ENCODE measurements at places on chromosomes 3 and 15.

- DNase-seq = no peak
Measured at GRCh38 chr3:24707936-24708335, 213.3 kb upstream of the THRB start.

DNA sequence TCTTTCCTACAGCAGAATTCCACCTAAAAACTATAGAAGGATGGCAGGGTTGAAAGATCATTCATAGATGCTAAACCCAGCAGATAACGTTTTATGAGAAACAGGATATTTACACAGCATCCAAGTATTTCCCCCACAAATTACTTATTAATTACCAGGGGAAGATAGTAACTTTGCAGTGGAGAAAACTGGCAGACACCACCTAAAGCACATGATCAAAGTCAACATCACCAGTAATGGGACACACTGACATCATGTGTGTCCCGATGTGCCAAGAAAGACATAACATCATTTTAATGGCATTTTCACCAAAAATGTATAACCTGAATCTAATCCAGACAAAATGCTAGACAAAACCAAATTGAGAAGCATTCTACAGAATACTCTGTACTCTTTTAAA is 220.4 kb upstream of the THBS1 start:
- DNase-seq = no peak

DNA sequence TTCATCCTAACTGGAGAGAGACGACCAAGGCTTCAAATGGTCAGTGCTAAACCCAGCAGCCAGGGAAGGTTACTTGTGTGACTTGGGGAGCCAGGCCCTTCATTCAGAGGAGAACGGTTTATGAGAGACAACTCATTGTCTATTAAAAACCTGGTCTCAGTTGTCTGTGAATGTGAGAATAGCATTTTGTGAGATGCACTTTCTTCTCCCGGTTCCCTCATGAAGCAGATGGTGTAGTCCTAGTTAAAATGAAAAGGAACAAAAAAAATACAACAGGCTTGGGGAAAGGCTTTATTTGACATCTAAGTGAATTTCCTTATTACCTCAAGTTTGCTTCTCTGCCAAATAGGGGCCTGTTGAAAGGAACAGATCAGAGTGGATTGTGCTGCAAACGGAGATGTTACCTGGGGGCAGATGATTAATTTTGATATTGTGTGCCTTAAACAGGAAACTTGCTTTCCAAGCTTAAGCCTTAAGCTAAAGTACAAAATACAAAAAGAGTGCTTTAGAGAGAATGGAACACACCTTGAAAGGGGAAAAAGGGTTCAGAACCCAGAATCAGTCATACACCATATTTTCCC is 202.7 kb upstream of the BHLHE40 start:
- no peak for DNase-seq

- no peak for DNase-seq
Measured at GRCh38 chr3:54843352-54843751, 84.5 kb downstream of the LRTM1 start.

DNA sequence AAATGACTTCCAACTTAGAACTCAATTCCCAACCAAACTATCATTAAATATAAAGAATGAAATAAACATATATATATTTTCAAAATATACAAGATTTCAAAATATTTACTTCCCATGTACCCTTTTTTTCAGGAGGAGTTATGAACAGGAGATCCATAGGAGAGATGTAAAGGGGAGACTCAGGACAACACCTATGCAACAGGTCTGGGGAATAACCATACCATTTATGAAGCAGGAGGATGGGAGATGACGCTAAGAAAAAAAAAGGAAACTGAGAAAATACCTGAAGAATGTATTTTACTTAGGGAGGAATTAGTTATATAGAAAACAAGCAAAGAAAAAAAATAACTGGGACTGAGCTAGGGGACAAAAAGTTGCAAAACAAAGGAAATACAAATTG is 23.8 kb downstream of the INTS14 start:
- DNase-seq = no peak

GRCh38 chr15:89096664-89097063 is 8.4 kb downstream of the ABHD2 start:
- no peak for DNase-seq

- DNase-seq = no peak
Measured at GRCh38 chr3:18499301-18499700, 74.2 kb upstream of the SATB1 start.

GRCh38 chr3:186754006-186754405 is 29.4 kb upstream of the EIF4A2 start:
- DNase-seq = peak; percentile 61

GRCh38 chr3:99928771-99929744 is 111.4 kb downstream of the CMSS1 start:
- no peak for DNase-seq

GRCh38 chr3:67489816-67490215 is 164.6 kb downstream of the SUCLG2 start:
- no peak for DNase-seq

DNA sequence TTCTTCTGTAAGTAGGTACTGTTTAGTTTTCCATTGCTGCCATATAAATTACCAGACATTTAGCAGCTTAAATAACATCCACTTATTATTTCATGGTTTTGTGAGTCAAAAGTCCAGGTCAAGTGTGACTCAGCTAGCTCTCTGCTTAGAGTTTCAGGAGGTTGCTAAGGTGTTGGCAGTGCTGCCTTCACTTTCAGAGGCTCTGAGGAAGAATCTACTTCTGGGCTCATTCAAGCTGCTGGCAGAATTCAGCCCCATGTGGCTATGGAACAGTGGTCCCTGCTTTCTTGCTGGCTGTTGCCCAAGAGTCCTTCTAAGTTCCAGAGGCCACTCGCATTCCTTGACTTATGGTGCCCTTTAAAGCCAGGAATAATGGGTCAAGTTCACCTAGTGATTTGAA is 4.5 kb downstream of the CFAP44 start:
- DNase-seq = peak; percentile 69

DNA sequence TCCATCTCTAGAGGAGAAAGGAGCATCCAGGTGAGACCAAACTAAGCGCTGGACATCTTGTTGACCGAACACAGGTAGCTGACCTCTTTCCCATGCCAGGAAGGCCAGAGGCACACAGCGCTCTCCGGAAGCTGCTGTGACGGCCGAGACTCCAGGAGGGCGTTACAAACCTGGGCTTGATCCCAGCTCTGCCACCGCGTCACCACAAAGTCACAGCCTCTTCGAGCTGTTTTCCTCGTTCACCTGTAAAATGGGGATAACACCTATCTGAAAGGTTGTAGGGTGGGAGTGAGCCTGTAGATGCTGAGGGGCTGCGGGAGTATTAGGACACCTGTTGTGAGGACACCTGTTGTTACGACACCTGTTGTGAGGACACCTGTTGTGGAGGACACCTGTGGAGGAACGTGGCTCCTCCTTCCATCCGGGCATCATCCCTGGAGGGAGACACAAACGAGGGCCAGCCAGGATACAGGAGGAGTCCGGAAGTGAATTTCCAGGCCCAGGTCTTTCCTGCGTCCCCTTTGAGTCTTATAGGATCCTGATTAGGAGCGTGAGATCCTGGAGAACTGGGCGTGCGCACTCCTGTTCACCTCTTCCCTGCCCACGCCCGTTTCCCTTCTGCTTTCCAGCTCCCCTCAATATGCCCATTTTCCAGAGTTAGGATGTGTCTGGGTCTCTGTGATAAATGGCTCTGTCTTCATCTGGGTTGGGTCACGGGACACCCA is 2.3 kb upstream of the MUC4 start:
- no peak for DNase-seq

DNA sequence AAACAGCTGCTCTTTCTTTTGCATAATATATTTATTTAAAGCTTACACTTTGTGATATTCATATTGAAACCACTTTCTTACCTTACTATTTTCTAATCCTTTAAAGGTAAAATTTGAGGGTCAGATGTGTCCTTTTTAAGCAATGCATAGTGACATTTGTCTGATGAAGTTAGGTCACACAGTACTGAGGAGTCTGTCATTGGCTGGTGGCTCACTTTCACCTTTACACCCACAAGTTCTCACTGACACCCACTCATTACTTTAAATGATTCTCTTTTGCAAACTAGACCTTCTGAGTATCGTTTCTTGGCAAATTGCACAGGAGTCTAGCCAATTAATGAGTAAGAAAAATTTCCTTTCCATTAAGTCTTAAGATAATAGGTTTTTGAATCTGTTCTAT is 758.3 kb upstream of the ARPP21 start:
- DNase-seq = no peak

DNA sequence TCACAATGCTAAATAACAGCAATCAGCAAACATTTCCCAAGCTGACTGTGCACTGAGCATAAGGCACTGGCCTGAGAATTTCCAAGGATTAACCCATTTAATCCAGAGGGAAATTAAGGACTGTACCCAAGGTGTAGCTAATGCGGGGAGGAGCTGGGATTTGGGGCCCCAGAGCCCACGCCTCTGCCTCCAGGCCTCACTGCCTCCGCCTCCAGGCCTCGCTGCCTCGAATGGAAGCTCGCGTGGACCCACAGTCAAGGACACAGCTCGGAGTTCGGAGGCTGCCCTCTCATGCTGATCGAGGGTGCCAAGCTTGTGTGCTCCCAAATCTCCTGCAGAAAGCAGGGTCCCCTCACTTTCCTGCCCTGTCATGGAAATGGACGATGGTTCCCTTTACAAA is 76.5 kb upstream of the SNRPA1 start:
- DNase-seq = no peak

- DNase-seq = no peak
Measured at GRCh38 chr15:79067969-79068368, 22.6 kb downstream of the RASGRF1 start.

DNA sequence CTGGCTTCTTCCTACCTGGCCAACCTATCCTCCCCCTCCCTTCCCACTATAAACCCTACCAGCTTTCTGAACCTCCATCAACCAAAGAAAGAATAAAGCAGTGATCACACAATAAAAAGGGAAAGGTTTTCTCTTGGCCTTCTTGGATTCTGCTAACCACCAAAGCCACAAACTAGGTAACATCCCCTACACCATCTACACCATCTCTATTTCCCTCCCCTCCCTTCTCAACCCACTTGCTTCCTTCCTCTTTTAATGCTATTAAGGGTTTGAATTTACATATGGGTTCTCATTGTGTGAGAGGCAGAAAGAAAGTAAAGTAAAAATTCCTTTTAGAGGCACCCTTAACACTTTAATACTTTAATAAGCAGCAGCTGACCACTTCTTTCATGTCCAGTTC is 25.8 kb upstream of the RSL24D1 start:
- DNase-seq = no peak

- no peak for DNase-seq
Measured at GRCh38 chr3:185924375-185924774, 13.4 kb downstream of the TRA2B start.

- DNase-seq = no peak
Measured at GRCh38 chr3:6679510-6679909, 181.4 kb upstream of the GRM7 start.

DNA sequence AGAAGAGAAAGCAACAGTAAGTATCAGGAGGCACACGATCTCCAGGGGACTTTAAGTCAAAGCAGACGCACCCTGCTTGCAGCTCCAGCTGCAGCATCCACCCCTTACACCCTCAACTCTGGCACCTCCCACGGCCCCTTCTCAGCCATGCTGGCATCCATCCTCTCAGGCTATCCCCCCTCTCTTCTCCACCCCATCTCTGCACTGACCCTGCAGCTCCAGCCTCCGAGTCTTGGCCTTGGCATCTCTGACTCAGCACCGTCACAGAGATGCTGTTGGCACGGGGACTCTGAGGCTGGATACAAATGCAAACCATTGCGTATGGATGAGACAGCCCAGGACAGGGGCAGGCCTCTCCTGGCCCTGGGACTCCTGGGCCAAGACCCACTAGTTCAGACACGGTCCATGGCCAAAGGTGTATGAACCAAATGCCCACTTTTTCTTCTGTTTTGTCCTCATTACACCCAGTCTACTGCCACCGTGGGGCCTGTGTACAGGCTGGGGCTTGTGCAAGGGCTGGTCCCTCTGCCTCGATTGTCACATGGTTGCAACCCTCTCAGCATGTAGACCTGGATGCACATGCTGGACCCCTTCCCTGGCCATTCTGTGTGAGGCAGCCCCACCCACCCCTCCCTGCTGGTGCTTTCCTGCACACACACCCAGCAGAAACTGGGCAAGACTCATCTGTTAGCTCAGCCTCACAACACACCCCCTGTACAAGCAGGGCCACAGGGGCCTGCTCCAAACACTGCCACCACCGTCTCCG is 18.7 kb upstream of the ZXDC start:
- DNase-seq = no peak

- DNase-seq = peak; percentile 39
Measured at GRCh38 chr3:150359381-150359780, 48.7 kb upstream of the TSC22D2 start.

DNA sequence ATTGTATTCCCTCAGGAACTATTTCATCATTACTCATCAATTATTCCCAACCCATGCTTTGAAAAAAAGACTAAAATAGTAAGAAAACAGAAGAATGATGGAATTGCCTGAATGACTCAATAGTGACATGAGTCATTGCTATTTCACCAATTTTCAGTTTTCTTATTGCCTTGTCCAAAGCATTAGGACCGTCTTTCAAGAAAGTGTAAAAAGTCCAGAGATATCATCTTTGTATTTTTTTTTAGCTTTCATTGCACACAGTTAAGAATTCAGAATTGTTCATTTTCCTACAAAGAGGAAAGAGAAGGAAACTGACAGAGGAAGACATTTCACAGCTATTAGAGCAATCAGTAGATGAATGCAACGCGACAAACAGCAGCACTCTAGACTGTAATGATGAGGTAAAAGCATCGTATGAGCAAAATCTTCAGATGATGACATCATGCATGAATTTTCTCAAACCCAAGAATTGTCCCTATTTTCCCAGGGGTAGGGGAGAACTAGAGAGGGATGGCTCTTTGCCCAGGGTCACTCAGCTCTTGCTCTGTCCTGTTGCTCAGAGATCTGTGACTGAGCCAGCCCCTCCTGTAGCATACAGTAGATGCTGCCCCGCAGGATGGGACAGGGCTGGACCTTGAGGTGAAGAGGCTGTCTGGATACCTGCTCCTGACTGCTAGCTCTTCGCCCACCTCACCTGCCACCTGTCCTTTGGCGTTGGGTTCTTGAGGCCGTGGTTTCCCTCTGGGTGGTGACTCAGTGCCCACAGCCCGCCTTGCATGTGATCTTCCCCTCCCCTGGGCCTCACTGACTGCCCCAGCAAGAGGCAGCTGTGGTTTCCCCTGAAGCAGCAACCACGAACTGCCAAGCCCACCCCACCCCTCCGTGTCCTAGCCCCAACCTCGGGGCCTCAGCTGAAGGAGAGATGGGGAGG is 84.8 kb downstream of the PPCDC start:
- DNase-seq = peak; percentile 70

GRCh38 chr3:106611841-106612240 is 743.0 kb upstream of the CBLB start:
- DNase-seq = no peak

DNA sequence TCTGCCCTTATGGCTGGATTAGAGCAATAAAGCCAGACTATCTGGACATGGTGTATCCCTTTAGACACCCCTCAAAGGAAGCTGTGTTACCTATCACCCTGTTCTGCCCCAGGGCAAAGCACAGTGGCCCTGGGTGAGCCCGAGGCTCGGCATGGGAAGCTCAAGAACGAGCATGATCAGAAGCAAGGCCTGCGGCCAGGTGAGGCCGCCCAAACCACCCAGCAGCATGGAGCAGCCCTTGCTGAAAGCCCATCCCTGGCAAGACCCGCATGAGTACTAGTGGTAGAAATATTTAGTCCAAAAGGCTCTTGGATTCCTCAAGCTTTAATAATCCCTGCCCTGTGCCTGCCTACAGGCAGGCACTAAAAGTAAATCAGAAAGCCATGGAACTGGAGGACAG is 261.1 kb downstream of the MEX3B start:
- no peak for DNase-seq

GRCh38 chr3:11392014-11392859 is 120.0 kb downstream of the ATG7 start:
- peak; percentile 70 for DNase-seq

- DNase-seq = no peak
Measured at GRCh38 chr15:98694161-98694560, 45.8 kb downstream of the IGF1R start.

Measured in brain microvascular endothelial cell (primary cell).